Type B pancreatic cell (in vitro differentiated cells): ENCODE measurements at places on chromosomes 1 and 21.
A peak's percentile ranks its signal among the peaks of the same experiment; 100 is the strongest.

- H3K4me1 ChIP-seq = no peaks in the 10 kb centered on the region
- H3K27me3 ChIP-seq = no peaks in the 10 kb centered on the region
- H3K36me3 ChIP-seq = no peaks in the 10 kb centered on the region
- no peak overlapping the region for H3K27ac ChIP-seq
Observed at GRCh38 chr1:190942475-190942874, 464.8 kb upstream of the BRINP3 start.

- peaks cover 3% of the 10 kb centered on the region for H3K27me3 ChIP-seq
- no peak for DNase-seq
- H3K36me3 ChIP-seq = peaks cover 31% of the 10 kb centered on the region
- H3K4me1 ChIP-seq = peaks cover 13% of the 10 kb centered on the region
- peak overlapping the region; percentile 9 for H3K4me3 ChIP-seq
Observed at GRCh38 chr1:218401998-218402785, 57.1 kb downstream of the TGFB2 start.

DNA sequence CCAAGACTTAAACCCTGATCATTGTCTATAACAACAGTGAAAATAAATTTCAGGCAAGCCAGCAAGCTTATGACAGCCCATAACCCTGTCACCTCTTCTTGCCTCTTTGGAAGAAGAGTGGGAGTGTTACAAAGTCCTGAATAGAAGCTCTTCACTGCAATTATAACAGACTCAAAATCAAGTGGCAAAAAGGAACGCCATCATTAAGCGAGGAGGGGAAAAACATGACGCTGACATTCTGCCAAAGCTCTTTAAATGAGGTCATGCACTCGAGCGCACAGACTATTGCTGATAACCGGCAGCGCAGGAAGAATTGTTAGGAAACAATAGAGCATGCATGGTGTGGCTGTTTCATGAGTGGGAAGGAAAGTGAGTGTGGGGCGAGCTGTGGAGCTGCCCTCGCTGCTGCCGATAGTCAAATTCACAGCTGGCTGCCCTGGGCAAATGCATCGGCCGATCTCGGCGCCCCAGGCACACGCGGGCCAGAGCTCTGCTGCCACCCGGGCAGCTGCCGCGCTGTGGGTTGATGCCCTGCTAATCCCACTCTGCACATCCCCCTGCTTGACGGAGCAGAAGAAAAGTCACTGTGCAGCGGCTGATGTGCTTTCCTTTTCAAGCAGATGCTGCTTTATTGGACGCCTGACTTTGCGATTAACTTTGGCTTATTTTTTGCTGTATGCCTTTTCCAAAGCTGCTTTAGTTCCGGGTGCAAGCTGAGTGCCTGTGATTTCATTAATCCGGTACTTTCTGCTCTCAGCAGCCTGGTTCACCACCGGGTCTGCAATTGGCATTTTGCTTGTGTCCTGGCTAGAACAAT, 102.4 kb upstream of the ST6GALNAC5 start:
- no peak for DNase-seq
- no peaks in the 10 kb centered on the region for H3K4me1 ChIP-seq
- no peaks in the 10 kb centered on the region for H3K36me3 ChIP-seq

GRCh38 chr1:179302070-179302469, 8.5 kb downstream of the SOAT1 start:
- no peak overlapping the region for H3K4me3 ChIP-seq
- DNase-seq = no peak
- H3K36me3 ChIP-seq = peaks cover 41% of the 10 kb centered on the region
- H3K27me3 ChIP-seq = peaks cover 6% of the 10 kb centered on the region
- H3K27ac ChIP-seq = no peak overlapping the region

- H3K4me1 ChIP-seq = no peaks in the 10 kb centered on the region
- DNase-seq = no peak
- H3K4me3 ChIP-seq = no peak overlapping the region
- H3K36me3 ChIP-seq = no peaks in the 10 kb centered on the region
Observed at GRCh38 chr1:78303620-78304019, 187.2 kb upstream of the PTGFR start.

GRCh38 chr1:70091811-70092210, 113.6 kb downstream of the LRRC40 start:
- no peaks in the 10 kb centered on the region for H3K36me3 ChIP-seq
- no peak overlapping the region for H3K27ac ChIP-seq
- H3K4me3 ChIP-seq = no peak overlapping the region
- H3K27me3 ChIP-seq = no peaks in the 10 kb centered on the region
